T-helper 17 cell (primary cell): ENCODE measurements at places on chromosomes 12 and 14. TPM values are rescaled to one million over a fixed set of nuclear protein-coding genes. Genes with fewer than 3 reads are reported as not detected.

- peaks cover 2% of the 10 kb centered on the region for H3K4me1 ChIP-seq
- no peak overlapping the region for H3K4me3 ChIP-seq
- no peak for DNase-seq
- no peaks in the 10 kb centered on the region for H3K36me3 ChIP-seq
- no peak overlapping the region for H3K27ac ChIP-seq
Measured at GRCh38 chr14:68526512-68527091, 266.3 kb downstream of the ZFP36L1 start.

DNA sequence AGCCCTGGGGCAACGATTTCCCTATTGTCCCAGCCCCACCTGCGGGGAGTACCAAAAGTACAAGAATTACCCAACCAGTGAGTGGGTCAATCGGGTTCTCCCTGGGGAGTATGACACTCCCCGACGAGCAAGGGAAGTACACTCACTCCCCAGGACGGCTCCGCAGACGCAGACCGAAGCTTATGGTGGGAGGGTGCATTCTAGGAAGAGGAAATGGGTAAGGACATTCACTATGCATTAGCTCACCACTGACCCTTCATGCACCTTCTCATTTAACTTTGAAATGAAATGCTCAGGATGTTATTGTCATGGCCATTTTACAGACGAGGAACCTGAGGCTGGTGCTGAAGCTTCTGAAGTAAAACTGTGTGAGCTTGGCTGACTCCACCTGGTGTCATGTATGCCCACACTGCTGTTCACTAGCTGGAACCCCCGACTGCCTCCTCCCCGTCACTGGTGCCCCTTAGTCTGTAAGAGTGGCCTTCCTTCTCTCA is 45.8 kb upstream of the TMED10 start:
- no peak overlapping the region for H3K4me3 ChIP-seq
- no peaks in the 10 kb centered on the region for H3K36me3 ChIP-seq
- peaks cover 14% of the 10 kb centered on the region for H3K4me1 ChIP-seq
- no peak overlapping the region for H3K27ac ChIP-seq
- no peaks in the 10 kb centered on the region for H3K27me3 ChIP-seq

GRCh38 chr12:14188744-14189143 is 176.7 kb upstream of the ATF7IP start:
- peaks cover 2% of the 10 kb centered on the region for H3K36me3 ChIP-seq
- H3K27me3 ChIP-seq: peaks cover 25% of the 10 kb centered on the region
- no peak for DNase-seq
- H3K4me1 ChIP-seq: peaks cover 7% of the 10 kb centered on the region

- H3K4me3 ChIP-seq: no peak overlapping the region
- H3K27ac ChIP-seq: no peak overlapping the region
- no peaks in the 10 kb centered on the region for H3K27me3 ChIP-seq
Measured at GRCh38 chr14:87088588-87088987, 904.4 kb downstream of the GALC start.

GRCh38 chr12:71730936-71731335 is 23.7 kb upstream of the RAB21 start:
- no peak for DNase-seq
- H3K4me1 ChIP-seq: peaks cover 5% of the 10 kb centered on the region
- H3K27me3 ChIP-seq: peaks cover 13% of the 10 kb centered on the region
- no peak overlapping the region for H3K4me3 ChIP-seq
- no peak overlapping the region for H3K27ac ChIP-seq

Gene MYF5
- total RNA-seq: not detected

Gene GLT8D2
- not detected for total RNA-seq
